Fibroblast of skin of scalp (primary cell): ENCODE measurements at places on chromosomes 11 and 22.

GRCh38 chr11:37333345-37333744, 735.3 kb upstream of the RAG2 start:
- DNase-seq, result no peak

- DNase-seq, result no peak
These were observed 47.7 kb downstream of the CWC15 start for GRCh38 chr11:94925422-94926270.

DNA sequence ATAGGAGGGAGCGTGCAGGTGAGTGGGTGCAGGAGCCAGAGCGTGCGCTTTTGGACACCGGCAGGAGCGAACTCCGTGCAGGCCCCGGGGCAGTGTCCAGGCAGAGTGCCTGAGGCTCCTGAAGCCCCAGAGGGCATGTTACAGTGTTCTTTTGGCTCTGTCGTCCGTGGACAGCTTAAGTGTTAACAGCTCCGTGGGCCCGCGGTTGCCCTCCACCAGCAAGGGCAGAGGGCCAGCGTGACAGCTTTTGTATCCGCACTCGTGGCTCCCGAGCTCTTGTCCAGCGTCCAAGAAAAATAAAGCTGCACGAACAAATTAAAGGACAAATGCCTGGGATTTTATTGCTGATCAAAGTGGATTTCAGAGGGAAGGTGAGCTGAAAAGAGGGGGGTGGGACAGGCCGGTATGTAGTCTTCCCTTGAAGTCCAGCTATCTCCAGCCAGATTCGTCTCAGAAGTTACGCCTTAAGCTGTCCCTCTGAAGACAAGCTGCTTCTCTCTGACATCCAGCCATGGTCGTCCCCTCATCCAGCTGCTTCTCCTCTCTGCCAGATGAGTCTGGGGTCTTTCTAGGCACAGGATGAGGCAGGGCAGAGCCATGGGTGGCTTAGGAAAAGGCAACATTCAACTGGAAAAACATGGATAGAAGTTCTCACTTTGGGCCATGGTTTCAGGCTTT, 968 bp upstream of the TMEM109 start:
- DNase-seq, result no peak

DNA sequence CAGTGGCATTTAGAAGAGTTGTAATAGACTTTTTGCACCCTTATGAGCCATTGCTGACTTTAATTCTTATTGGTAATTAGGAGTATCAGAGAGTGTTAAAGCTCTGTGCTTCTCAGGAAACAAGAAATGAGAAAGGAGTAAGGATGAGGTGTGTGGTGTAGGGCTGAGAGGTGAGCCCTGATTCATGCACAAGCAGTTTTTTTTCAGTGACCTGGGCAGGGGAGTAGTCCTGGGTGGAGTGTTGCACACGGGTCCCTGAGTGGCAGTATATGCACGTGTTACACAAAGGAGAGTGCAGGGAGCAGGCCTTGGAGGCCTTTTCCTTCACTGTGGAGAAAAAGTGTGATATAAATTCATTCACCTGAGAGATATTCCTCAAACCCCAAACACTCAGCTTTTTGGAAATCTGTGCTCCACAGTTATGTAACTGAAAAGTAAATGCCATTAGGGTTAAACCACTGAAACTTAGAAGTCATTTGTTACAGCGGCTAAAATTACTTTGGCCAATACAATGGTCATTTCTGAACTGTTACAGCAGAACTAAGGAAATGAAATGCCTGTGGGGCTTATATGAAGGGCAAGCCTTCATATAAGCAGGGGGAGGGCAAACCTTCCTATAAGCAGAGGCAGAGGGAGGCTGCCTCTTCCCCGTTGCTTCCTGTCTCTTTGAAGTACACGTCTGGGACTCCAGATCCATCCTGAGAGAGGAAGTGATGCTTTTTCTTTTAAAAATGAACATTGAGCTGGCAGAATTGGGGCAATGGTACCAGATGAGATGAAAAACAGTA, 62.6 kb upstream of the OLFML1 start:
- no peak for DNase-seq

GRCh38 chr11:77197626-77198320, 69.7 kb downstream of the MYO7A start:
- DNase-seq, result no peak

- no peak for DNase-seq
These were observed 79.4 kb downstream of the ZC3H12C start for GRCh38 chr11:110172468-110173065.

- DNase-seq, result peak; percentile 16
These were observed 345.8 kb downstream of the BRD1 start for GRCh38 chr22:49481659-49482399.

- DNase-seq, result no peak
These were observed 93.6 kb upstream of the CD44 start for GRCh38 chr11:35045236-35045820.

DNA sequence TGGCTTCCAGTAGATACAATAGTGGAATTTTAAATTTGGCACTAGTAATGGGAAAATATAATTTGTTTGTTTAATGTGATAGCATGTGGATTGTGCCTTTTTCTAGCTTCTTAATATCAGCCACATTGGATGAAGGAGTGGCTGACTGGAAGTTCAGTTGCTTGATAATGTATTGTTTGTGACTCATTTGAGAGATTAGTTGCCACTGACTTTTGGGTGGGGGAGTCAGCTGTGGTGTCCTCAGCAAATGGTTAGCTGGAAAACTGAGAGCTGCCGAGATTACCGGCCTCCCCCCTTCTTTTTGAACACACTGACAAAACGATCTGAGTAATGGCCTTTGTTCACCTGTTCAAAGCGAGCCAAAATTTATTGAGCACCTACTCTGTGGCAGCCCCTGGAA, 5.5 kb downstream of the JAM3 start:
- DNase-seq, result no peak

DNA sequence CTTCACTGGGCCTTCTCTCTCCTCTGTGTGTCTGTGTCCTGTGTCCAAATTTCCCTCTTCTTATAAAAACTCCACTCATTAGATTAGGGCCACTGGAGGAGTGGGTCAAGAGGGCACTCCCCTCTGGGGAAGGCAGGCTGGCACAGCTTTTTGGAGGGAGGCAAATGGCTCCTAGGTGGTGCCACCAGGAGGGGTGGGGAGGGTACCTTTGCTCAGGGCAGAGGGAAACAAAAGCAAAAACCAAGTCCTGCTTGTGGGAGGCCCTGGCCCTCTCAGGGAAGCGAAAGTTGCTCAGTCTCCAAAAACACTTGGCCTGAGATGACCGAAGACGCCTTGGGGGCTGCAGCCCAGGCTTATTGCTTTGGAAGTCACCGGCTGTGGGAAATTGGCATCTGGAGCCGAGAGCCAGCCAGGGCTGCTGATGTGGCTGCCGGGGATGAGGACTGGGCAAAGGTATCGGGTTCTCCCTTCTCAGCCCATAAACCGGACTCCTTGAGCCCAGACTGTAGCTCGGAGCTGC, 48.2 kb upstream of the ANO1 start:
- no peak for DNase-seq

- DNase-seq, result no peak
These were observed 60.2 kb upstream of the MTMR2 start for GRCh38 chr11:95984072-95984471.

- DNase-seq, result no peak
These were observed 24.1 kb downstream of the RRAS2 start for GRCh38 chr11:14334893-14335292.

GRCh38 chr11:83583757-83584366, 297.7 kb upstream of the CCDC90B start:
- peak; percentile 68 for DNase-seq

- DNase-seq, result no peak
These were observed 15.5 kb upstream of the SHANK2 start for GRCh38 chr11:71267807-71268421.

- DNase-seq, result no peak
These were observed 9.4 kb downstream of the CBX6 start for GRCh38 chr22:38862375-38863329.

DNA sequence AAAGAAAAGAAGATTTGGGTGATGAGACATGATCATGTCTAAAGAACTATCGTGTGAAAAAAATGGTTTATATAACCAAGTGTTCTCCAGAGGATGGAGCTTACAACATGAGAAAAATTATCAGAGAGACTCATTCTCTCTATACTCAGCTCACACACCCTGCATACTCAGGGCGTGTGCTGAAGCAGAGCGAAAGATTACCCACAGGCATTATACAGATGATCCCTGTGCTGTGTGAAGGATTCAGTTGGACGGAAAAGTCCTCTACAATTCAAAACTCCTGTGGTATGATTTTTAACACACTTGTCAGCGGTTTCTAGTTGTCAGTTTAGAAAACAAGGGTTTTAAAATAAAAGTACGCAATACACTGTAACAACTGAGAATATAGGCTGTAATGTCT, 267.3 kb downstream of the DLG2 start:
- DNase-seq, result no peak

DNA sequence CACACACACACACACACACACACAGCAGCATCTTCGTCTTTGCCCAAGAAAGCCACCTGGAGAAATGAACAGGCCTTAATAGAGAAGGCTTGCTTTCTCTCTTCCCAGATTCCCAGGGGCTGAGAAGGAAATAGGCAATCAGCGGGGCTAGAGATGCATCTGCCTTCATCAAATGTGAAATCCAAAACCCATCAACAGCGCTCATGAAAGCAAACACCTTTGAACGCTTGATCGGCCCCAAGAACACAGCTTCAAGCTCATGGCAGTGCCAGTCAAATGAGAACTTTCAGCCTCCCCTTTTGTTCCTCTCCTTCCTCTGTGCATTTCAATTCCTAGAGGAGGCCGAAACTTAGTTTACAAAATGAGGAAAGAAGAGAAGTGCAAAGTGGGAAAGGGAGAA, 122.7 kb downstream of the EFCAB6 start:
- no peak for DNase-seq

GRCh38 chr22:20111045-20111688, 4.7 kb upstream of the RANBP1 start:
- DNase-seq, result peak; percentile 38

DNA sequence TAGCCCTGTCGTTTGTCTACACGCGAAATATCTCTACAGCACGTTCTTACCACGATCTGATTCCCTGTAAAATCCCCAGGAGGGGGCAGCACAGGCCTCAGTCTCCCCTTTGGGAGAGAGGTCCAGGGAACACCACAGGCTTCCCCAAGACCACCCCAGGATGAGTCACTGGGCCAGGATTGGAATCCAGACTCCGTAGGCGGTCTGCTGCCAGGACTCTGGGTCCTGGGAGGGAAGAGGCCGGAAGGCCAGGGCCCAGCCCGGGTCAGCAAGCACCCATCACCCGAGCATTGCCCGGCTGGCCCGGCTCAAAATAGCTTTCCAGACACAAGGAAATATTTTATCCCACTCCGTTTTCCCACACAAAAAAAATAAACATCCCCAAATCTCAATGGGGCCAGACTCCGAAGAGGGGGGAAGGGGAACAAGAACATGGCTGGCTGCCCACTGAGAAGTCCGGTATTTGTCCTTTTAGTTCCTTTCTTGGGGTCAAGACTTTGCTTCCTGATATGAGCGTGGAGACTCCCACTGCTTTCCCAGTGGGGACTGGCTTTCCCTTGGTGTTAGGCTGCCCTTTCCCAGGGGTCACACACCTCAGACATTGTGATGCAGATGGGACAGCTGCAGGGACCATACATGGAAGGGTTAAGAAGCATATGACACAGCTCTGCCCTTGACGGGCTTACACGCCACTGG, 91.3 kb downstream of the LRRC32 start:
- DNase-seq, result peak; percentile 58

DNA sequence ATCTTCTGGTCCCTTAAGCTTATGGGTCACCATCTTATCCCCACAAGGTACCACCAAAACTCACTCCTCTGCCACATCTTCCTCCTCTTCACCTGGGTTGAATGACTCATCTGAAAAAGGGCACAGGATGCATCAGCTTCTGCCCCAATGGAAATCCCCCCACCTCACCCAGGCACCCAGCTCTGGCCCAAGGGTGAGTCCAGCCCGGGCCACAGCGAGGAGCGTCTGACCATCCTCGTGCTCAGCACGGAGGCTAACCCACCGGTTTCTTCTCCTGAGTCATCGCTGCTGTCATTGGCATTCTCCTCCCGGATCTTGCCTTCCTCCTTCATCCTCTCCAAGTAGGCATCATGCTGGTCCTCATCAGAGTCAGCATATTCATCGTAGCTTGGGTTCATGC, 5.3 kb upstream of the TNKS1BP1 start:
- no peak for DNase-seq

GRCh38 chr11:47179655-47179991, 2.9 kb upstream of the ARFGAP2 start:
- peak; percentile 50 for DNase-seq

- DNase-seq, result peak; percentile 70
These were observed 884.5 kb downstream of the NTM start for GRCh38 chr11:132254906-132255305.

DNA sequence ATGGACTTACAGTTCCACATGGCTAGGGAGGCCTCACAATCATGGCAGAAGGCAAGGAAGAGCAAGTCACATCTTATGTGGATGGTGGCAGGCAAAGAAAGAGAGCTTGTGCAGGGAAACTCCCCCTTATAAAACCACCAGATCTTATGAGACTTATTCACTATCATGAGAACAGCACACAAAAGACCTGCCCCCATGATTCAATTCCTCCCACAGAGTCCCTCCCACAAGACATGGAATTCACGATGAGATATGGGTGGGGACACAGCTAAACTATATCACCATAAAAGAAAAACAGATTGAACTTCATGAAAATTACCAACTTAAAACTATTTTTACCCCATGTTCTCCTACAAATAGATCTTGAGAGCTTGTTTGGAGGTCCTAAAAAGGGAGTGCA, 19.6 kb downstream of the ENTHD1 start:
- DNase-seq, result no peak

GRCh38 chr11:125084761-125085231, 21.7 kb downstream of the SLC37A2 start:
- DNase-seq, result no peak

GRCh38 chr11:121551463-121551862, 98.7 kb upstream of the SORL1-AS1 start:
- no peak for DNase-seq

GRCh38 chr11:61011950-61012736, 40.7 kb downstream of the CD6 start:
- DNase-seq, result peak; percentile 90

DNA sequence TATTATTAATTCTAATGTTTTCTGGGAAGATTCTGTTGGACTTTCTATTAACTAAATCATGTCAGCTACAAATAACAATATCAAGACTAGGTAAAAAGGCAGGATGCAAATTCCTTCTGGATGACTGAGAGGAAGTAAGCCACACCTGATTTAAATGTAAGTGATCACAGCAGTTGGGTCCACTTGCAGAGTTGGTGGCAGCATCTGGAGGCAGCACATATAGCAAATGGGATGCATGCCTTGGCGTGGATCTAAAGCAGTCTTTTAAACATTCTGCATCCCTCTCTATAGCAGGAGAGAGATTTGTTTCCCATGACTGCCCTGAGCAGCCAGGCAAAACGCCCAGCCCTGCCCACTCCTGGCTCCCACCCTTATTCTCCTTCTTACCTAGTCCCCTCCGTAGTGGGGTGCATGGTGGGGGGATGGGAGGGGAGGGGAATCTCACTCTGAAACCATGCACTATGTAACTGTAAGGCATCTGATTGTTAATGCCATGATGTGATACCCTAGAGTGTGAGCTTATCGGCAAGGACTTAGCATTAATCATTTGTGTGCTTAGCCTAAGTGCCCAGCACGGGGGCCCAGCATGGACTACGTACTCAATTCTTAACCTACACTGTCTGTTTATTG, 130.3 kb downstream of the EFCAB6 start:
- DNase-seq, result no peak
